ENCODE measurements at places on chromosomes 7 and 10. TPM values are rescaled to one million over a fixed set of nuclear protein-coding genes. Genes with fewer than 3 reads are reported as not detected.

GIMAP6 gene
- polyA plus RNA-seq, result 2.8 TPM

LBX1 gene
- polyA plus RNA-seq, result not detected

PTN gene
- 97.1 TPM for polyA plus RNA-seq

EFCAB10 gene
- polyA plus RNA-seq, result not detected

RBP4 gene
- polyA plus RNA-seq, result 0.47 TPM

CUZD1 gene
- polyA plus RNA-seq, result 1.3 TPM

BRAF gene
- polyA plus RNA-seq, result 4.2 TPM

CALCR gene
- 0.01 TPM for polyA plus RNA-seq

TAC1 gene
- polyA plus RNA-seq, result 0.08 TPM

AGBL3 gene
- 0.55 TPM for polyA plus RNA-seq

GIMAP2 gene
- 0.90 TPM for polyA plus RNA-seq

GSTO2 gene
- polyA plus RNA-seq, result 19.9 TPM

HTRA1 gene
- polyA plus RNA-seq, result 19.5 TPM

CYP2C19 gene
- 0.35 TPM for polyA plus RNA-seq

HHEX gene
- polyA plus RNA-seq, result 3.4 TPM

NPY4R gene
- 0.10 TPM for polyA plus RNA-seq

MYPN gene
- not detected for polyA plus RNA-seq

HABP2 gene
- not detected for polyA plus RNA-seq

AKR1B15 gene
- polyA plus RNA-seq, result 0.24 TPM

GARIN1A gene
- 0.80 TPM for polyA plus RNA-seq
